ENCODE measurements at places on chromosomes 16 and 17.

- DNase-seq = no peak
Measured at GRCh38 chr17:60819447-60820130, 141.9 kb downstream of the BCAS3 start.

- DNase-seq = no peak
Measured at GRCh38 chr17:27376637-27377547, 79.4 kb upstream of the KSR1 start.

- peak; percentile 29 for DNase-seq
Measured at GRCh38 chr16:49601576-49601975, 228.0 kb downstream of the C16orf78 start.

GRCh38 chr17:1720856-1721386 is 3.6 kb upstream of the WDR81 start:
- DNase-seq = peak; percentile 83

DNA sequence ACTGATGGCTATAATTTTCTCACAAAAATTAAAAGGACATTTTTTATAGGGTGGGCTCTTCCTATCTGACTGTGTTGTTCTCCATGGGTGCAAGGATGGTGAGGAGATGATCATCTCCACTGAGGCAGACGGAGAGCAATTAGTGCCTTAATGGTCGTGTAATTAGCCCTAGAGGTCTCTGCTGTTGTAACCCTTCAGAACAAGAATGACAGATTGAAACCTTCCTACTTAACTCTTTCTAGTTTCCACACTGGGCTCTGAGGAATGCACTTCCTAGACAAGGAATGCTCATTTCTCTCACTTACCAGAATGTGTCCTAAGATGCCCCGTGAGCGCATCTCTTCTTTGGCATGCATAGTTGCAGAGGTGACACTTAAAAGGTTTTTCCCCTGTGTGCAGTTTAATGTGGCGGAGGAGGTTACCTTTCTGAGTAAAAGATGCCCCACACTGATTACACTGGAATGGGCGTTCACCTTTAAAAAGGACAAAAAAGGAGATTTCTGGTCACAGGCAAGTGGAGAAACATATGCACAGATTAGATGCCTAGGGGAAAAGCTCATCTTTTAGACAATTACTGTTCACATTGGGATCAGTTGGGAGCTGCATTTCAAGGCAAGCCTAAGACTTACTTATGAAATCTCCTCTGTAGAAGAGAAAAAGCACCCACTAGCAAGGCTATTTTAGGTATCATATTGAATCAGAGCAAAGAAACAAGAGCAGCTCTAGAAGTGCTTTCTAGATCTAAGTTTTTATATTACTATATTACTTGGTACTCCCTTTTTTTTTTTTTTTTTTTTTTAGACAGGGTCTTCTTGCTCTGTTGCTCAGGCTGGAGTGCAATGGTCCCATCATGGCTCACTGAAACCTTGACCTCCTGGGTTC is 53.6 kb downstream of the GRB7 start:
- DNase-seq = no peak
